ENCODE measurements at places on chromosomes 11 and 22.

- DNase-seq: no peak
Observed at GRCh38 chr11:82814379-82814778, 80.7 kb upstream of the FAM181B start.

DNA sequence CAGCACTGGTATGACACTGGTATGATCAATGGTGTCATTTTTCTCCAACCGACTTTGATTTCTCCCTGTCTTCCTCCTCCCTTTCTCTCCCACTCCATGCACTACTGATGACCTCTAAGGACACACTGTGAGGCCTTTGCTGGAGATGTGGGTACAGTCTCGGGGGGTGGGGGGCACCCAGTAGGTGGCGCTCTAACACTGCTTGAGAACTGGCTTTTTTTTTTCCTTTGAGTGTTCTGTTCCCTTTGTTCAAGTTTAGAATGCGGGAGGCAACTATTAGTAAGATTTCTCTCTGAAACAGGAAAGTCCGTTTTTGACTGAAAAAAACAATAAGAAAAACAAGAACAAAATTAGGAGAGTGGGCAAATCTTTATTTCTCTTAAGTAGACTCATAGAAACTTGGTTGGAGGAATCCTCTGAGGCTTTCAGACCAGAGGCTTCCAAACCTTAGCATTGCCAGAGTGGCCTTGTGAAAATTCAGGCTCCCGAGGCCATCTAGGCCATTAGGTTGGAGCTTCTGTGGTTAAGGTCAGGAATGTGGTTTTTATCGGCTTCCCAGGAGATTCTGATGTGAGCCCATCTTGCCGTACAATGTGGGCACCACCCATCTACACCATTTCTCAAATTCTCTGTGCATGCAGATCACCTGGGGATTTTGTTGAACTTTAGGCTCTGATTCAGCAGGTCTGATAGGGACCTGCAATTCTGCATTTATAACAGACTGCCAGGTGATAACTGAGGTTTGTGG lies 43.2 kb downstream of the PANX1 start:
- no peak for DNase-seq

DNA sequence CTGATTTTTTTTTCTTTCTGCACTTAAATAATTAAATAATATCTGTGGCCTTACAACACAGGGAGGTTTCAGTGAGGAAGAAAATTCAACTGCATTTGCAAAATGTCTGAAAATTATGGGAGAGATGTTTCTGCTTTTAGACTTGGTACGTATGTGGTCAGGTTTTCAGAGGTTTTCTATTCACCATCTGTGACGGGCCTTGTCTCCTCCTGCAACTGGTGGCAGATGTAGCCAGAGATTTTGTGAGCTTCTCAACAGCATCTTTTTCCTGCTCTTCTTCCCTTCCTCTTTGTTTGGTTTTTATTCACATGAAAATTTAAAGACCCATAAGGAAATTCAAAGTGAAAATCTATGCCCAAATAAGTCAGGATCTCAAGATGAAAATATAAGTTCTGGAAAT lies 38.3 kb downstream of the ZBTB16 start:
- DNase-seq: no peak

GRCh38 chr22:29117799-29118477 lies 45.1 kb downstream of the KREMEN1 start:
- no peak for DNase-seq

GRCh38 chr22:48535868-48536540 lies 1291.7 kb downstream of the BRD1 start:
- no peak for DNase-seq

DNA sequence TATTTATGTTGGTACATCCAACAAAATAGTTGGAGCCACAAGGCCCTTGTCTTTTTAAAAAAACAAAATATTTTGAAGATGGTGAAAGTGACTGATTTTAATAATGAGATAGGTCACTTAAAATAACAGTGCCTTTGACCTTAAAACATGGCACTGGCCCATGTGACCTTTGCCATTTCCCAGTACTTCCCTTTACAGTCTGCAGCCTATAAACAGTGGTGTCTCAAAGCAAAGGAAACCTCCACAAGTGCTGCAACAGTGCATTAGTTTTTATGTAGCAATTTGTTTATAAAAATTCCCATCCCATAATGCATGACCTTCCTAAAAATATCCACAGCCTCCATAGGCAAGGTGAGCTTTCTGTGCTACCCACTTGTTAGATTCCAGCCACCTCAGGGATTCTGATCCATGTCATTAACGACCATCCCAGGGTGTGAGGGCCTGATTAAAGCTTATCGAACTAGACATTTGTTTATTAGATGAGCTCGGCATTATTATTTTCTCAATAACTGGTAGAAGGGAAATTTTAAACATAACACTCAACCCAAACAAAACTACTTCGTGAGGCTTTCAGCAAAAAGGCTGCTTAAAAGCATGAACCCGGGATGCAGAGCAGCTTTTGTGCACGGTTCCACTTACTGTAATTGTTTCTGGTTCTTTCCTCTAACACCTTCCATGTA lies 28.0 kb upstream of the CRKL start:
- DNase-seq: no peak

- no peak for DNase-seq
Observed at GRCh38 chr22:32023251-32023827, 19.7 kb upstream of the SLC5A1 start.

DNA sequence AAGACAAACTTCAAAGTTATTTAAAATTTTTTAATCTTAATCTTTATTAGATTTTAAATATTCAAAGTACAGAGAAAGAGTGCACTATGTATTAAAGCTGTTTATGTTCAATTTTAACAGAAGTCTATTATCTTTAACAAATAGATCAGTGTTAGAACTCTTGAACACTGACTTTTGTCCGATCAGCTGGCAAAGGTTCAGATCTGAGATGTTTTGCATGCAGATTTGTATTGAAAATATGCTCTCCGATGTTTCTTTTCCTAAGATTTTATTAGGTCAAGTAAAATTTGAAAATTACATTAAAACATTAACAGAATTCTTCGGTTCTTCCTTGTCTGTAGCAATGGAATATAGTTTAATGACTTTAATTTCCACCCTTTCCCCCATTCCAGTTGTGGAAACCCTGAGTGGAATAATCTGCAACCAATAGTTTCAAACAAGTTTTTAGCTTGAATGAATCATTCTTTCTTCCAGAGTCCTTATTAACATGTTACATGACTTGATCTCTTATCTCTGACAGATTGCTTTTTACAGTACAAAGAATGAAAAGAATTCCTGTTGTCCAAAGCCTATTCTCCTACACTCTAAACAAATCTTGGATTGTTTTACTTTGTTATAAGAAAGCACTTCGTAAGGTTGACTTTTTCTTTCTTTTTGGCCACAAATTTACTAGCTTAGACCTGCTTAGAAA lies 11.4 kb upstream of the TCP11L1 start:
- DNase-seq: no peak

GRCh38 chr22:50523806-50524675 lies 1.4 kb downstream of the SCO2 start:
- no peak for DNase-seq

Measured in brain (organoid and tissue), 16 donors.